ENCODE measurements at places on chromosomes 3 and 15. TPM values are rescaled to one million over a fixed set of nuclear protein-coding genes. Genes with fewer than 3 reads are reported as not detected.

- DNase-seq = no peak
Observed at GRCh38 chr15:43376017-43376705, 5.3 kb downstream of the TUBGCP4 start.

DNA sequence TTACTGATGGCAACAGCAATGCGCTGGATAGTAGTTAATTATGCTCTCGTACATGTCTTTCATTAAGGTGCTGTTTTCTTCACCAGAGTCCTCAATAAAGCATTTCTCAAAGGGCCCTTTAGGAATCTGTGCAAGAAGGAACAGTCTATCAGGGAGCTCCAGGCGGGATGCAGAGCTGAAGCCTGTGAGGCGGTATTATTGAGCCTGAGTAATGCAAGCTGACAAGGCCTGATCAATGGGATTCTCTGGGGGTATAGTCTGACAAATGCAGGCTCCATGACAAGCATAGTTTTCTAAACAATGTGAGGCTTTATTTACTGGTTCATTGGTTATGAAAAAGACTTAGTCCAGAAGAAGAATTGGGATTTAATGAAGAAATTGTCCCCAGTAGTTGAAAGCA, 530.9 kb upstream of the CBLB start:
- no peak for DNase-seq

The TRH gene
- not detected for total RNA-seq

GRCh38 chr15:84721371-84721770, 5.4 kb upstream of the SEC11A start:
- DNase-seq = no peak

DNA sequence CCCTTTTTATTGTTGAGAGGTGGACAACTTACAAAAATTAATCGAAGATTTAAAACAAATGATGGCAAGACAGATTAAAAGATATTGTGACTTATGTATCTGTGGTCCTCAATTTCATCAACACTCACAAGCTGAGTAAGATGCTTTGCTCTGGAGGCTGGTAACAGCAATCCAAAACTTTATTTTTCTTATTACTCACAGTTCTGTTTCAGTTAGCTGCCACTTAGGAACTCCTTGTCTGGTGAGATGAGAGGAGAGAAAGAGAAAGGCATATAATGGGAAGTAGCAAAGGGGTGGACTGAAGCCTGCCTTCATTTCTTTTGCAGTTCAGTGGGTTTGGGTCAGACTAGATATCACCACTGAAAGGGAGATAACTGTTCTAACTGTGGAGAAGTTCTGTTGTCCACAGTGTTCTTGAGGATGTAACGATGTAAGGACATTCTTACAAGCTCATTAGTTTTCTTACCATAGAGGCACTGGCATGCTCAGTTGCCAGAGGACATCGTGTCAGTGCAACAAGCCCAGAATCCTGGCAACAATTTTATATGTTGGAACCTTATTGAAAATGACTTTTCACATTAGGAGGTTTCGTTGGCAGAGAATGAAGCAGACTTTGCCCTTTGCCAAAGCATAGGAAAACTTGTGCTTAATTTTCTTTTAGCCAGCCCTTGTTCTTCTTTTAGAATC, 93.6 kb downstream of the PLCL2 start:
- DNase-seq = no peak

DNA sequence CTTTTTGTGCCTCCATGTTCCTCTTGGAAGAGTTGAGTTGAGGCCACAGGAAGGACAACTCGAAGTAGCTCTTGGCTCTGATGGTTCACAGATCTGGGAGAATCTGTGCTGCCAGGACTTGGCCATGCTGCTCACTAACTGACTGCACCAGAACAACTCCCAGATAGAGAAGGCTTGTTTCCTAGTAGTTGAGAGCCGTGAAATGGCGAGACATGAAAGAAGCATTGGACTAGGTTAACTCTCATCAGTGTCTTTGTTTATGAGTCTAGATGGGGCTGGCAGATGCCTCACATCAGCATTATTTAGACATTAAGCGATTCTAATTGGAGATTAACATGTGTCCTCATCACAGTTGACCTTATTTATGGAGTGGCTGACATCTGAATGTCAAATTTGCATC, 92.9 kb upstream of the AGBL1 start:
- DNase-seq = no peak

The WDR93 gene
- total RNA-seq = not detected

The NR1D2 gene
- 62.1 TPM for total RNA-seq

- DNase-seq = no peak
Observed at GRCh38 chr3:25527801-25528200, 99.7 kb downstream of the RARB start.

The IQCH gene
- 0.93 TPM for total RNA-seq

DNA sequence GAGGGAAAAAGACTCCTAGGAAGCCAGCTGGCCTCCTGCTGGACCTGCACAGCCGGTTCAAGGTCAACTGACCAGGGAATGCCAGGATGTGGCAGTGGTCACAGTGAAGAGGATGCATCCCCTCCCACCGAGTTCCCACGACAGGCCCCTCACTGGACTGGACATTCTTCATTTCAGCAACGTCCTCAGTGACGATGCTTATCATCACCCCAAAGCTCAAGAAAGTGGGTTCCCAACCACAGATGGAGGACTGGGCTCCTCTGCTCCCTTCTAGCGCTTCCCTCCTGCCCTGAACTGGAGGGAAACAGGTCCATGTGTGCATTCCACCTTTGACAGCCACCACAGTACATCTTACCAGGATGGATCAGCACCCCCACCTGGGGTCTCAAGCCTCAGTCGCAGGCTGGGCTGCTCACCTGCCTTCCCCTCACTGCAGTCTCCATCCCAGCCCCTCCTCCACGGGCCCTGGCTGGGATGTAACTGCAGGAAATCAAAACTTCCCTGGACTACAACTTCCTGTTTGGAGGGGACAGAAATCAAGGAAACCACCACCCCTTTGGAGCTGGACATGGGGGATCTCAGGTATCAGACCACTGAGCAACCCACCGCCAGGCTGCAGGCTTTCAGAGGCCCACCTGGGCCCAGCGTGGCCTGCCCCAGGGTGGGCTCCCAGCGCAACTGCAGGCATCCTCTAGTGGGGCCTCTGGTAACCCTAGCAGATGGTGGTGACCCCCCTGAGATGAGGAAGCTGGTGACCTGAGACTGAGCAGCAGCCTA, 7.3 kb downstream of the CALML4 start:
- DNase-seq = no peak

The GOLGA8A gene
- 80.8 TPM for total RNA-seq

DNA sequence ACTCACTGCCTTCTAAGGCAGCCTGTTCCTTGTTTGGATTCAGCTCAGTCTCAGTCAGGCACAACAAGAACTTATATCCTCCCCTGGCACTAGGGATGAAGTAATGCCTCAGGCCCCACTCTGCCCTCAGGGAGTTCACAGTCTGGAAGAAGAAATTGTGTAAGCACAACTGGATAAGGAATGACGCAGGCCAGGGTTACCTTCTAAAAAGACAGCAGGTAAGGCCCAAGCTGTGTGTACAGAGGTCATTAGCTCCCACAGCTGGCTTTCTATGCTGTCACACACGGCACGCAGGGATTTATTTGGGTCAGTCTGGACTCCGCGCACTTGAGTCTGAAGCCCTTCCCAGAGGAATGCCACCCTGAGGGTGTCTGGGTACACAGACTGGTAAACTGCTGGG, 82.9 kb downstream of the IQSEC1 start:
- DNase-seq = no peak

GRCh38 chr3:23055733-23056376, 147.3 kb upstream of the UBE2E2 start:
- no peak for DNase-seq

- DNase-seq = no peak
Observed at GRCh38 chr3:130779031-130779430, 32.4 kb upstream of the PIK3R4 start.

DNA sequence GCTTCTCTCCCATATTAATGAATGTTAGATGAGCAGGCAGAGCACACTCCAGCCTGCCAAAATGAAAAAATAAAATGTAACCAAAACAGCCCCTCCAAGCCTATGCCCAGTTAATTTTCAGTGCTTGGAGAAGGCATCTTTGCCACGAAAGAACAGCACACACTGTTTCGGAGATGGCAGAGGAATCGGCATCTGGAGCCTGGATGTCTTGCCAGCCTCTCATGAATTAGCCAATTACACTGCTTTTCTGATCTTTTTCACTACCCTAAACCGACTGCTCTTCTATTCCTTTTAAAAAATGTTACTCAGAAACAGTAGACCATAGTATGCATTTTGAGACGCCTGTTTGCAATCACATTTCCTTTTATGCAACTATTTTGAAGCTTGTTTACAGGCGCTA, 249.6 kb downstream of the TLE3 start:
- no peak for DNase-seq

The ITIH3 gene
- total RNA-seq = 9.5 TPM

The GOLGA6L7 gene
- not detected for total RNA-seq

- DNase-seq = no peak
Observed at GRCh38 chr3:111392894-111393398, 149.1 kb upstream of the CD96 start.

Data from upper lobe of right lung (tissue), 1 donor.